Activated T-helper 1 cell treated with anti-CD3 and anti-CD28 coated beads, Interleukin-12 subunit alpha, Interleukin-12 subunit beta, Interleukin-2, Interleukin-4 antibody, amounts not matched to agents 30 ng/mL and 10 ng/mL and 1 ng/mL, durations not matched to agents 14 hours and 24 hours and 36 hours (primary cell): ENCODE measurements at places on chromosomes 11 and 22.

DNA sequence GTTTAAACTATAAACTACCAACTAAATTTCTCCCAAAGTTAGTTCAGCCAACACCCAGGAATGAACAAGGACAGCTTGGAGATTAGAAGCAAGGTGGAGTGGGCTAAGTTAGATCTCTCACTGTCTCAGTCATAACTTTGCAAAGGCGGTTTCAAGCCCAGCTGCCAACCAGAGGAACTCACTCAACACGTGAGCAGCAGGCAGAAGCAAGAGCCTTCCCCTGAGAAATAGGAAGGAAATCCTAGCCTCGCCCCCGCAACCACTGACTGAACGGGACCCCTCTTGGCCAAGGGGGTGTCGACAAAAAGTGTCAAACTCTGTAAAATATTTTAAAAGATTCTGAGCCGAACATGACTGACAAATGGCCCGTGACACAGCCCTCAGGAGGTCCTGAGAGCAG lies 4.4 kb upstream of the KRTAP5-9 start:
- no peak overlapping the region for H3K4me3 ChIP-seq
- H3K36me3 ChIP-seq: no peaks in the 10 kb centered on the region
- no peak for DNase-seq
- H3K4me1 ChIP-seq: no peaks in the 10 kb centered on the region
- H3K27ac ChIP-seq: no peak overlapping the region

DNA sequence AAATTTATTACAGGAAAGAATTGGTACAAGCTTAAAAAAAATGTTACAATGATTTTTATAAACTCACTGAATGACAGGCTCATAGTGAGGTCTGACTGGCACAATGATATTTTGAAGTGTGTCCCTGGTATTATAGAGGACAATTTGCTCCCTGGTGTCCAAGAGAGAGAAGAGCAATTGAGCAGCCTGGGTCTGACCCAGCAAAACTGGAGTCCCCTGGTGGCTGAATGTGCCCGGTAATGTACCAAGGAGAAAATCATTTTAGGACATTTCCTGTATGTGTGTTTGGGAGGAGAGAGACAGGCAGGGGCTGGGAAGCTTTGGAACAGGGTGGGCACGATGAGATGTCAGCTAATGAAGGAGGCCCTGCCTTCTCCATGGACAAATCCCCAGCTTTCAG lies 125.3 kb downstream of the APOL5 start:
- H3K36me3 ChIP-seq: no peaks in the 10 kb centered on the region
- H3K27ac ChIP-seq: no peak overlapping the region
- no peaks in the 10 kb centered on the region for H3K4me1 ChIP-seq
- DNase-seq: no peak

- H3K4me3 ChIP-seq: no peak overlapping the region
- H3K27me3 ChIP-seq: no peaks in the 10 kb centered on the region
- H3K36me3 ChIP-seq: peaks cover 15% of the 10 kb centered on the region
Observed at GRCh38 chr11:111633248-111633647, 31.0 kb downstream of the SIK2 start.

- no peaks in the 10 kb centered on the region for H3K36me3 ChIP-seq
- H3K4me3 ChIP-seq: no peak overlapping the region
- no peak overlapping the region for H3K27ac ChIP-seq
- H3K27me3 ChIP-seq: no peaks in the 10 kb centered on the region
Observed at GRCh38 chr22:44782363-44782963, 30.1 kb downstream of the ARHGAP8 start.

DNA sequence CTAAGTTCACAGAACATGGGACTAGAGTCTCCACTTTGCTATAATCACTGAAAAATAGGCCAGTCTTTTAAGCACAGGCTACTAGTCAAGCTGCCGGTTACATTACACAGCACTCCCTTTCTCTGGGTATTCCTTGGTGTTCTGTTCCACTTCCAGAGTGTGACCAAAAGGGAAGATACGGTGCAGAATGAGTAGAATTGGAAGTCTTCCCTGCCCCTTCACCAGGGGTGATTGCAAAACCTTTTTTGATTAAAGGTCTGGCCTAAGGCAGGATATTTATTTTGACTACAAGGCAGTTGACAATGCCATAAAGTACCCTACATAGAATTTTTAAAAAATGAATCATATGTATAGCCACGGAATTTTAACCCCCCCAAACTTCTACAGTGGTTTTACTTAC lies 59.6 kb upstream of the ADORA2A start:
- H3K4me3 ChIP-seq: no peak overlapping the region
- DNase-seq: no peak
- H3K36me3 ChIP-seq: peaks cover 55% of the 10 kb centered on the region
- H3K27me3 ChIP-seq: no peaks in the 10 kb centered on the region
- no peak overlapping the region for H3K27ac ChIP-seq

GRCh38 chr22:27258616-27259172 lies 542.9 kb downstream of the MN1 start:
- no peak overlapping the region for H3K27ac ChIP-seq
- no peaks in the 10 kb centered on the region for H3K27me3 ChIP-seq
- no peaks in the 10 kb centered on the region for H3K4me1 ChIP-seq
- no peak for DNase-seq
- no peaks in the 10 kb centered on the region for H3K36me3 ChIP-seq
- no peak overlapping the region for H3K4me3 ChIP-seq

GRCh38 chr11:86346513-86346912 lies 28.2 kb upstream of the CCDC81 start:
- no peaks in the 10 kb centered on the region for H3K27me3 ChIP-seq
- peaks cover 25% of the 10 kb centered on the region for H3K36me3 ChIP-seq
- H3K27ac ChIP-seq: no peak overlapping the region
- H3K4me1 ChIP-seq: no peaks in the 10 kb centered on the region
- DNase-seq: no peak

GRCh38 chr11:128279866-128280265 lies 307.5 kb downstream of the ETS1 start:
- H3K36me3 ChIP-seq: peaks cover 2% of the 10 kb centered on the region
- H3K27ac ChIP-seq: no peak overlapping the region
- H3K4me3 ChIP-seq: no peak overlapping the region
- no peak for DNase-seq
- peaks cover 2% of the 10 kb centered on the region for H3K4me1 ChIP-seq

- no peak overlapping the region for H3K4me3 ChIP-seq
- DNase-seq: no peak
- H3K27ac ChIP-seq: no peak overlapping the region
- peaks cover 13% of the 10 kb centered on the region for H3K36me3 ChIP-seq
- peaks cover 65% of the 10 kb centered on the region for H3K4me1 ChIP-seq
Observed at GRCh38 chr11:134228625-134229024, 4.2 kb downstream of the VPS26B start.
